ENCODE measurements at places on chromosomes 5 and 9.

DNA sequence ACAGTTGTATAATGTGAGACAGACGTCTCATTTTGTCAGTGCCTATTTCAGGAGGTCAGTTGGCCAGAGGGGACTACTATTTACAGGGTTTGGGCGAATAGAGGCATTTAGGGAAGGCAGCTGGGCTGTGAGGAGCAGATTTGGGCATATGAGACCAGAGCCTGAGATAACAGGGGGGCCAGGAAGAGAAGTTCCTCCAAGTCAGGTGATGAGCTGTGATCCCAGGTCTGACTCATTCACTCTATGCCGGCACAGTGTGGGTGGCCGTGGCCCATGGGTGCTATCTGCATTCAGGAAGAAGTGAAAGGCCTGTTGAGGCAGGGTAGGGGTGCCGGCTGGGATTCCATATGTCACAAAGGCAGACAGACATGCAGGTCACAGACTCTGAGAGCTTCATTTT lies 142.8 kb downstream of the PDZD2 start:
- no peak overlapping the region for H3K27ac ChIP-seq
- H3K36me3 ChIP-seq = no peaks in the 10 kb centered on the region
- H3K27me3 ChIP-seq = no peaks in the 10 kb centered on the region
- no peak overlapping the region for H3K4me3 ChIP-seq

GRCh38 chr9:4138180-4138579 lies 161.7 kb downstream of the GLIS3 start:
- H3K27me3 ChIP-seq = no peaks in the 10 kb centered on the region
- no peak for DNase-seq
- peaks cover 21% of the 10 kb centered on the region for H3K4me1 ChIP-seq
- no peak overlapping the region for H3K4me3 ChIP-seq
- H3K27ac ChIP-seq = no peak overlapping the region

DNA sequence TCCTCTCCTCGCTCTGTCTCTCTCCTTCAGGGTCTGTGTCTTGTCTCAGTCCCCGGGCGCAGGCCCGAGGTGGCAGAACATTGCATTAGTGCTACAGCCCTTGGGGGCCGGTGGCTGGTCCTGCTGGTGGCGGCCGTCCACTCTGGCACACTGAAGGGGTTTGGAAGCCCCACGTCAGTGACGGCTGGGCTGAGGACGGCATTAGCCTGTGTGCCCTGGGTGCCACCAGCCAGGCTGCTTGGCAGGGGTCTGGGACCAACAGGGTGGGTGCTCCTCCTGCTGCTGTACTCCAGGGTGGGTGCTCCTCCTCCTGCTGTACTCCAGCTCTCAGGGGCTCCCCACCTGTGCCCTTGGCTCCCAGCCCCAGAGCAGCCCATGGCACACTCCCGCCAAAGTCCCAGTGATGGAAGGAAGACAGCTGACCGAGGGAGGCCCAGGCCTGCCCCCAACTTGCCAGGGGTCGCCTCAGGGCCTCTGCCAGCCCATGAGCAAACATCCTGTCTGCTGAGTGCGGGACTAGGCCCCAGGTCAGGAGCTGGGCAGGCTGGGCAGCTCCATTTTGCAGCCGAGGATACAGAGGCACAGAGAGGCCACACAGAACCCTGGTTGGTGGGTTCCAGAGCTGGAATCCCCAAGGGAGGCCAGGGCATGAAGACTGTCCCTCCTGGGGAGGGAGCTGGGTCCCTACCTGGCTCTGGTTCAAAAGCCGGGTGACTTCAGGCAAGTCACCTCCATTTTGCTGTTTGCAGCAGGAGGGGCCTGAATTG lies 27.3 kb downstream of the SARDH start:
- H3K36me3 ChIP-seq = no peaks in the 10 kb centered on the region
- H3K27me3 ChIP-seq = no peaks in the 10 kb centered on the region
- DNase-seq = peak; percentile 37
- no peak overlapping the region for H3K4me3 ChIP-seq

DNA sequence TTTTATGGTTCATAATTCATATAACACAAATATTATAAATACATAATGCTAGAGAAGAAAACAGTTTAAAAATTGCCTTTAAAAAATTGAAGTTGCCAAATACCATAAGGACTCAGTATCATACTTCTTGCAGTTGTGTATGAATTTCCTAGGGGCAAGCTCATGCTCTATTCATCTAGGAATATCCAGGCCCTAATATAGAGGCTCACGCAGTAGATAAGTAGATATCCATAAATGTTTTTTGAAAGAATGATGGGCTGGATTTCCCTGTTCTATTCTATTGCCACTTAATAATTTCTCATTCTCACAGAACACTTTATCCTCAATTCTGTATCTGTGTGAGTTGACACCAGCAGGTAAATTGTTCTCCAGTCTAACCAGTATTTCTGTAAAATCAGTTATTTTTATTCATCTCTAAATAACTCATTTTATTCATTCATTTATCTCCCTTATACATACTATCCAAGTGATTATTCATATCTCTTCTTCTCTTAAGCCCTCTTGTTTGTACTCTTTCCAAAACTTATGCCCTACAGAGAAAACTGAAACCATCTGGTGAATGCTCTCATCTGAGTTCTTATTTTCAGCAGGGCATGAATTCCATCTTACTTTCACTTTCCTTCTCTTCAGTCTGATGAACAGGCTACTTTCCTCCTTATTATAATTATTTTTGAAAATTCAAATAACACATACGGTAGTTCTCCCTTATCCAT lies 97.1 kb downstream of the SLC44A1 start:
- H3K27ac ChIP-seq = no peak overlapping the region
- no peak overlapping the region for H3K4me3 ChIP-seq
- no peak for DNase-seq
- H3K27me3 ChIP-seq = no peaks in the 10 kb centered on the region
- peaks cover 15% of the 10 kb centered on the region for H3K36me3 ChIP-seq

GRCh38 chr5:14861123-14861765 lies 10.3 kb downstream of the ANKH start:
- no peaks in the 10 kb centered on the region for H3K36me3 ChIP-seq
- H3K4me3 ChIP-seq = no peak overlapping the region
- peaks cover 8% of the 10 kb centered on the region for H3K4me1 ChIP-seq
- H3K27me3 ChIP-seq = no peaks in the 10 kb centered on the region
- DNase-seq = no peak

- H3K27me3 ChIP-seq = no peaks in the 10 kb centered on the region
- no peak overlapping the region for H3K27ac ChIP-seq
- no peak overlapping the region for H3K4me3 ChIP-seq
- no peak for DNase-seq
Measured at GRCh38 chr9:85501456-85501855, 240.3 kb downstream of the AGTPBP1 start.

DNA sequence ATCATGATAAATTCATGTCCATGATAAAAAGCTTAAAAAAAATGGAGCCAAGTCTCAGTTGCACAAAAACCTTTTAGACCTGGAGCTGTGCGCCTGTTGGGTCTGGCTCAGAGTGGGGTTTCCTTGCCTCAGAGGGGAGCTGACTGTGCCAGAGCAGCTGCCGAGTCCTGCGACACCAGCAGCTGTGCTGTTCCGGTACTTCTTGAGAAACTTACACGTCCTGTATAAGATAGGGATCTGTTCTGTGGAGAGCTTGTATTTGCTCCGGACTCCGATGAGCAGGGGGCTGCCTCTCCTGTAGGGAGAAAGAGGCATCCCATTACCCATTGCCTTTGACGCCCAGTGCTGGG lies 28.6 kb downstream of the GFPT2 start:
- H3K27ac ChIP-seq = peak overlapping the region; percentile 82
- DNase-seq = no peak
- no peaks in the 10 kb centered on the region for H3K4me1 ChIP-seq
- H3K27me3 ChIP-seq = no peaks in the 10 kb centered on the region

- DNase-seq = no peak
- H3K4me3 ChIP-seq = no peak overlapping the region
- H3K27ac ChIP-seq = no peak overlapping the region
- H3K27me3 ChIP-seq = no peaks in the 10 kb centered on the region
- H3K4me1 ChIP-seq = no peaks in the 10 kb centered on the region
Measured at GRCh38 chr9:87382900-87383299, 114.8 kb upstream of the DAPK1 start.

GRCh38 chr9:114738581-114739316 lies 56.8 kb upstream of the TEX48 start:
- no peaks in the 10 kb centered on the region for H3K27me3 ChIP-seq
- no peaks in the 10 kb centered on the region for H3K4me1 ChIP-seq
- no peak overlapping the region for H3K4me3 ChIP-seq

All from endodermal cell (in vitro differentiated cells).